Gastrocnemius medialis (tissue), 4 donors: ENCODE measurements at places on chromosomes 6 and 20. TPM values are rescaled to one million over a fixed set of nuclear protein-coding genes. Genes with fewer than 3 reads are reported as not detected.

BPIFB2 gene
- not detected for total RNA-seq

NCOA5 gene
- 14.7 TPM for total RNA-seq

HCK gene
- 3.8 TPM for total RNA-seq

TFAP2A gene
- not detected for total RNA-seq

RIMS4 gene
- not detected for total RNA-seq

KHDRBS2 gene
- not detected for total RNA-seq

SLC17A1 gene
- not detected for total RNA-seq

AKAP12 gene
- total RNA-seq = 6.4 TPM

B3GALT4 gene
- 1.0 TPM for total RNA-seq

BHLHE23 gene
- not detected for total RNA-seq

MYLK2 gene
- total RNA-seq = 255 TPM

ACSS1 gene
- total RNA-seq = 11.4 TPM

MAP1LC3A gene
- 57.3 TPM for total RNA-seq

PLCG1 gene
- total RNA-seq = 58.0 TPM

SPEF1 gene
- not detected for total RNA-seq

TP53TG5 gene
- not detected for total RNA-seq

BTNL2 gene
- total RNA-seq = not detected

JPH2 gene
- total RNA-seq = 28.4 TPM

BPIFB1 gene
- not detected for total RNA-seq

MUCL3 gene
- not detected for total RNA-seq

ZNF165 gene
- 0.61 TPM for total RNA-seq

GABRR2 gene
- total RNA-seq = not detected

PDYN gene
- total RNA-seq = not detected

UNC5CL gene
- 0.20 TPM for total RNA-seq

LY86 gene
- total RNA-seq = not detected

SPTLC3 gene
- 0.46 TPM for total RNA-seq

ZFP57 gene
- 0.16 TPM for total RNA-seq

WFDC10B gene
- total RNA-seq = not detected

CRISP2 gene
- not detected for total RNA-seq

CALHM4 gene
- total RNA-seq = not detected

FOXQ1 gene
- total RNA-seq = not detected

THBS2 gene
- total RNA-seq = 5.8 TPM

DSP gene
- total RNA-seq = 0.46 TPM

MCUR1 gene
- 9.5 TPM for total RNA-seq

SESN1 gene
- 73.3 TPM for total RNA-seq

ECT2L gene
- not detected for total RNA-seq

CGA gene
- total RNA-seq = not detected

CTAGE9 gene
- total RNA-seq = not detected

SUMO4 gene
- 6.3 TPM for total RNA-seq

CYP21A2 gene
- 0.41 TPM for total RNA-seq

FNDC1 gene
- 0.16 TPM for total RNA-seq

PHACTR1 gene
- 0.13 TPM for total RNA-seq

CRISP3 gene
- total RNA-seq = not detected

FRK gene
- 1.3 TPM for total RNA-seq

KAT14 gene
- total RNA-seq = 19.6 TPM

CCDC28A gene
- total RNA-seq = 5.0 TPM

HNF4A gene
- total RNA-seq = 0.51 TPM

MRPS10 gene
- 57.9 TPM for total RNA-seq

CCM2L gene
- total RNA-seq = 3.2 TPM

BEND6 gene
- total RNA-seq = 0.85 TPM
